Stimulated activated CD8-positive, alpha-beta memory T cell treated with anti-CD3 and anti-CD28 coated beads, Interleukin-4, amount 100 ng/mL, for 4 hours (primary cell): ENCODE measurements at places on chromosomes 1 and 21.

DNA sequence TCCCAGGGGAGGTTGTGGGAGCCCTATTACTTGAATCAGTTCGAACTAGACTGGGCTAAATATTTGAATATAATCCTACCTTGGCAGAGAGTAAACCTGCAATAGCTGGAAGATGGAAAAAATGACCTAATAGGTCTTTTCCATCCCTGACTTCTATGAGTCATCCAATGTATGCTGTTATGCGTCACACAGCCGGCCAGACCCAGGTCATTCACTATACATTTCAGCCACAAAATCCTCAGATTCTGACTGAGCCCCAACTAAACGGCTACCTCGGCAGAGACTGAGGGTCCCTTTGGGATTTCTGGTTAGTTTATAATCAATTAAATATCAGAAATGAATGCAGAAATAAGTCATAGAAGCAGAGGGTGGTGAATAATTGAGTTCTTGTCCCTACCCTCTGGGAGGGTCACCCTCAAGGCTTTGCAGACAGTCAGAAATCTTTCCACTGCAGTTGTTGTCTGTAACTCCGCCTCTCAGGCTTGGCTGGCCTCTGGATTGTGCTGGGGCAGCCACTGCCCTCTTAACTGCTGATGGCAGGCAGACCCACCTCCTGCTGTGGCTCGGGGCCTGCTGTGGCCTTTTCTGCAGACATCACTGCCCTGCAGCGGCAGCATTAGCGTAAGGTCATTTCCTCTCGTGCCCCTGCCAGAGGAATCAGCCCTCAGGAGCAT is 240.5 kb downstream of the TGFB2 start:
- no peak for DNase-seq

DNA sequence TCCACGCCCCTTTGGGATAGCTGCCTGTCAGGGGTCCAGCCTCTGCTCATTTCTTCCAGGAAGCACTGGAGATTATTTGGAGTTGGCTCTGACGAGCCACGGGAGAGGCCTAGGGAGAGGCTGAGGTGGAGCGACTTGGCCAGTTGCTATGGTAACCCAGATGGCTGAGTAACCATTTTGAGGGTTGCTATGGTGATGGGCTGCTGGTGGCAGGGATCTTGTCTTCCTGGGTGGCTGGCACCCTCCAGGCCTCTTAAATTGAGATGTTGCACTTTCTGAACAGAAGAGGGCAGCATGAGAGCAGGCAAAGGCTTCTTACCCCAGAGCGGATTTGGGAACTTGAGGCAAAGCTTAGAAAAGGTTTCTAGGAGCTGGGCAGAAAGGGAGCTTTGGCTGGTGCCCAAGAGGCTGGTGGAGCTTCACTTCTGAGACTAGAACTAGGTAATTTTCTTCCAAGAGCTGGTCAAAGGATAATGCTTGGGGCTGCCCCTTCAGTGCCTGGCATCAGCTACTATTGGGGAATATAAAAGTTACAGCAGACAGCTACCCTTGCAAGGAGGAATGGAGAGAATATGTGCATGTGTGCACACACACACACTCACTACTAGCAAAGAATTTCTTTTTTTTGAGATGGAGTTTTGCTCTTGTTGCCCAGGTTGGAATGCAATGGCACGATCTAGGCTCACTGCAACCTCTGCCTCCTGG is 72.5 kb downstream of the NDUFS5 start:
- no peak for DNase-seq

GRCh38 chr1:157399984-157400382 is 152.3 kb downstream of the FCRL5 start:
- no peak for DNase-seq

DNA sequence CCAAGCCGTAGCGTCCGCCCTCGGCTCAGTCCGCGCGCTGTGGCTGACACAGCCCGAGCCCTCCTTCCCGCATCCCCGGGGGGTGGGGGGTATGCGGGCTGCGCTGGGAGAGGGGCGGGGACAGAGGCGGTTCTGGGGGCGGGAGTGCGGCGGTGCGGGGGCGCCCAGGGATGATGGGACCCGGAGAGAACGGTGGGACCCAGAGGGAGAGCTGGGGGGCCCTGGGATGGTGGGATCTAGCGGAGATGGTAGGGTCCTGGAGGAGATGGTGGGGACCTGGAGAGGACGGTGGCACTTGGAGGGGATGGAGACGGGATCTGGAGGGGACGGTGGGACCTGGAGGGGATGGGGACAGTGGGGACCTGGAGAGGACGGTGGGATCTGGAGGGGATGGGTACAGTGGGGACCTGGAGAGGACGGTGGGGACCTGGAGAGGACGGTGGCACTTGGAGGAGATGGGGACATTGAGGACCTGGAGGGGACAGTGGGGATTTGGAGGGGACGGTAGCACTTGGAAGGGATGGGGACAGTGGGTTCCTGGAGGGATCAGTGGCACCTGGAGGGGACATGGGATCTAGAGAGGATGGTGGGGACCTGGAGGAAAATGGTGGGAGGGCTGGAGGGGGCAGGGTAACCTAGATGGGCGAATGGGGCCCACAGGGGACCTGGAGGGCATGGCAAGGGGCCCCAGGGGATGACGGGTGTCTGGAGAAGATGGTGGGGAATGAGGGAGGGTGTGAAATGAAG is 477 bp downstream of the SNAP47 start:
- no peak for DNase-seq

- DNase-seq, result no peak
Measured at GRCh38 chr1:1024149-1024770, 4.3 kb downstream of the AGRN start.

DNA sequence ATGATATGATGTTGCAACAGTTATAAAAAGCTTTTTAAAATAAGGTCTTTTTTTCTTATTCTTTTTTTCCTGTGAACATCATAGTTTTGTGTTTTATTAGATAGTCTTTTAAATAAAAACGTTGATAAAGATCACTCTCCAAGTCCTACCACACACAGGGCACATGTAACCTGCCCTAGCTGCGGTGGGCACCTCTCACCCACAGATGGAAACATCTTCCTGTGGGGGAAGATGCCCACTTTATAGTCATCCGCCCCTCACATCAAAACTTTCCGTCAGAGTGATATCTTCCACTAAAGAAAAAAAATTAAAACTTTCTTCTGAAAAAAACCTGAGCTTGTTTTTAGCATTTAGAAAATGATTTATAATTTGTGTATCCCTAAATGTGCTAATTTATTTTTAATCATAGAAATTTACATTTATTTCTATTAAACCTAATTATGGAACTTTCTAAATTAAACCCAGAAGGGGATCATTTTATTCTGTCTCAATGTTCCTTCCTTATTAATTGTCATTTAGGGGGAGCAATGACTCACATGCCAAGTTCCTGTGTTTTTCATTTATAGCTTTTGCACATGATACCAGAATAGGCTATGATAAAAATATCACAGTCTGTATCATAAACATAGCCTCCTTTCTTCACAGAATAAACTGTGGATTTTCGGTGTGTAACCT is 24.7 kb downstream of the TNFRSF9 start:
- DNase-seq, result peak; percentile 41

DNA sequence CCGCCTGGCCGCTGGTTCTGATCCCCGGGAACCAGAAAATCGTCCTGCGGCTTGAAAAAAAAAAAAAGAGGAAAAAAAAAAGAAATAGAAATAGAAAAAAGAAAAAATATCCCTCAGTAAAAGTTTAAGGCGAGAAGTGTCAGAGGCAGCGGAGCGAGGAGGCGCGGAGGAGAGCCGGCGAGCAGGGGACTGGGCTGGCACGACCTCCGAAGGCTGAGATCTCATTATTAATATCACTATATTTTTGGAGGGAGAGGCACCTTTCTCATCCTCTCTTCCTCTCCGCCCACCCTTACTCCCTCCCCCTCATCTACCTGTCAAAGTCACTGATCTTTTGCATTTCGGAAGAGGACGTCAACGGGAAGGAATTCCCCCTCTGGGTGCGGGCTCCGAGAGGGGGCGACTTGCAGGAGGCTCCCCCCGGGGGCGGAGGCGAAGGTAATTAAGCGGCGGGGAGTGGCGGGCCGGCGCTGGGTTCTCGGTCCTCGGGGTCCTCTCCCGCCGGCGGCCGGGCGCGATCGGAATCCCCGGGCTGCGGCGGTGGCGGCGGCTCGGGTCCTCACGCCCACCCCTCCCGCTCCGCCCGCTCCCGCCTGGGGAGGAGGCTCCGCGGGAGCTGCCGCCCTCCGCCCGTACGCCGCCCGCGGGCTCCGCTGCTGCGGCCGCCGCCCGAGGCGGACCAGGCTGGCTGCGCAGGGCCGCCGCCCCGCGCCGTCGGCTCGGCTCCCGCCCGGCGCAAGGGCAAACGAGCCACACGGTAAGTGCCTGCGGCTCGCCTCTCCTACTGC is at the start of gene NTNG1:
NTNG1 (plus strand) TSS at position 337 of the 788 bp plus-strand sequence.
- no peak for DNase-seq

DNA sequence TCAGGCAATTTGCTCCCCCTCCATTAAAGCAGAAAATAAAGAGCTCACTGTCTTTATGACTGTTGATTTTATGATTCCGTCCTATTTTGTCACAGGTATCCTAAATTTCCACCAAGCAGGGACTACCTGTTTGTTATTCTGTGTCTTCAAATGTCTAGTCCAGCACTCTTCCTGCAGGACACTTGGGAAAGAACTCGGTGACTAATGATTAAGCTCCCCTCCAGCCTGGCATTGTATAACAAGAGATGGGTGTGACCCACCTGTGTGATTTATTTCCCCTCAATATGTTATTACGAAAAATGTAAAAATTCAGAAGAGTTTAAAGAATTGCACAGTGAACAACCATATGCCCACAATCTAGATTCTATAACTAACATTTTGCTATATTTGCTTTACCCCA is 42.9 kb upstream of the LRRN2 start:
- DNase-seq, result no peak

DNA sequence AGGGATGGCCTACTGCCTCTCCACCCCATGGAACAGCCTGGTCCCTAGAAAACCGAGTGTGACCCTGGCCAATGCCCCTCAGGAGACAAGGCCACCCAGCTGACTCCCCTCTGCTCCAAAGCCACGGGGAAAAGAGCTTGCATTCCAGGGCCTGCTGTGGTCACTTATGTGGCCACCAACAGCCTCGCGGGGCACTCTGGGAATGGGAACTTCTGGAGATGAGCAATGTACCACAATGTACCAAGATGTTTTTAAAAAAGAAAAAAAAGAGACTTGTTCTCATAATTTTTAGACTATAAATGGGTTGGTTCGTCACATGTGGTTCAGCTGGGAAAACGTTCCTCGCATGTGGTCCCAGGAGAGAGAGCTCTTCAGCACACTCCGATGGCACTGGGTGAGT is 62.8 kb downstream of the SLC66A1 start:
- DNase-seq, result no peak

DNA sequence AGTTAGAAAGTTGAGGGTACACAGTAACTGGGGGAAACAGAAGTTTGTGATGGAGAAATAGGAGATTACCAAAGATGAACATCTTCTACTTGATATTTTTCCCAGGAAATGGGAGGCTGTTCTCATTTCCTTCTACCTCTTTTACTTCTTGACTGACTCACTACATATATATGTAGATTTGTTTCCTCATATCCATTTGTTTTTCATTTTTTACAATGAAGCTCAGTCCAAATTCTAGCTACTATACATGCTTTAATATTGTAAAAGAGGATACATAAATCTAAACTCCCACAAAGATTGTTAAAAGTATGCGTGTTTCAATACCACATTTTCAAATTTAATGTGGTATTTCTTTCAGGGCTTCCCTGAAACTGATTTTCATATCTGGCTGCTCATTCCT is 366.6 kb upstream of the NCAM2 start:
- DNase-seq, result no peak

GRCh38 chr21:39005502-39005787 is 177.8 kb downstream of the PSMG1 start:
- DNase-seq, result no peak

DNA sequence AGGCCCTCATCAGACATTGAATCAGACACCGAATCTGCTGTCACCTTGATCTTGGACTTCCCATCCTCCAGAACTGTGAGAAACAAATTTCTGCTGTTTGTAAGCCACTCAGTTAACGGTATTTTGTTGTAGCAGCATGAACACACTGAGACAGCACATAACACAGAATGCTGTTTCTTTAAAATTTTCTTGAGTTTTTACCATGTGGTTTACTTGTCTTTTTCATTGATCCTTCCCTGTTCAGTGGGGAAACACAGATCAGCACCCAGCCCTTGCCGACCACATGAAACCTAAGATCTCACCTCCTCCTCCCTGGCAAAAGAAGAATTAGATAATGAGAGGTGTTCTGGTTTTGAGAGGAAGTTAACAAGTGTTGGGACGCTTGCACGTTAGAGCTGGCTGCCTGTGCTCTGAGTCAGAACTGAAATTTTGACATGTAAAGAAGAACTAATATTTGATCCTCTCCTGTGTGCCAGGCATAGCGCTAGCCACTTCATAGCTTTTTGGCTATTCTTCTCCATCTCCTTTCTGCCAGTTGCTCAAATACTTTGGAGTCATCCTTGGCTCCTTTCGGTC is 179.6 kb downstream of the DHRS3 start:
- DNase-seq, result no peak

GRCh38 chr1:228310162-228310792 is 96.4 kb downstream of the TRIM11 start:
- no peak for DNase-seq

DNA sequence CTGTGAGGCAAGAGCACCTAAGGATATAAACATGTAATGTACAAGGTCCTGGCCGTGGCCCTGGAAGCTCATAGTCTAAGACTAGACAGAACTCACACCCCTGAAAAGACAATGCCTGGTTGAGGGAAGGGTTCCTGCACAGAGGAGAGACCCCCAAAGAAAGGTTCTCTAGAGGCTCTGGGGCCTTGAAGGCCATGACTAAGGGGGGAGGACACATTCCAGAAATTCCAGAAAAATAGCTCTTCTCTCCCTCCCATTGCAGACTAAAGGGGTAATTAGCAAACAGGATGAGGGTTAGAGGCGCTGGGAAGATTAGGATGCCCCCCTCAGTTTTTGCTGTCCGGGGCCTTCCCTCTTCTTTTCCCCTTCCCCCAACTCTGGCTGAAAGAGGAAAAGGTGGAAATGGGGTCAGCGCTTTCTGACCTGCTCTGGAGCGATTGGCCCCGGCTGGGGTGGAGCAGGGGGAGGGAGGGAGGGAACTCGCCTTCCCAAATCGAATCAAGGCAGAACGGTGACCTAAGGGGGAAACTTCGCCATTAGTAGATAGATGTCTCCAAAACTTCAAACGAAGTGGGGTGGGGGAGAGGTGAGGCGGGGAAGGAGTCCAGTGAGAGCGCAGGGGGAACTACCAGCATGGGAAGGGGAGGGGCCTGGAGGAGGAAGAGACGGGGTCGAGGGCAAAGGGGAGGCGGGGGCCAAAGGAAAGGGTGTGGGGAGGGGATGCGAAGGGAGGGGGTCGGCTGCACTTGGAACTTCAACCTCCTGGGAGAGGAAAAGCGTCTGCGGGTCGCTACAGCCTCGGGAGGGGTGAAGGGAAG is 11.8 kb downstream of the PAX7 start:
- no peak for DNase-seq
